Thoracic aorta (tissue), 2 donors: ENCODE measurements at places on chromosomes 16 and 17. TPM values are rescaled to one million over a fixed set of nuclear protein-coding genes. Genes with fewer than 3 reads are reported as not detected.

The GRAP gene
- total RNA-seq: 1.6 TPM

DNA sequence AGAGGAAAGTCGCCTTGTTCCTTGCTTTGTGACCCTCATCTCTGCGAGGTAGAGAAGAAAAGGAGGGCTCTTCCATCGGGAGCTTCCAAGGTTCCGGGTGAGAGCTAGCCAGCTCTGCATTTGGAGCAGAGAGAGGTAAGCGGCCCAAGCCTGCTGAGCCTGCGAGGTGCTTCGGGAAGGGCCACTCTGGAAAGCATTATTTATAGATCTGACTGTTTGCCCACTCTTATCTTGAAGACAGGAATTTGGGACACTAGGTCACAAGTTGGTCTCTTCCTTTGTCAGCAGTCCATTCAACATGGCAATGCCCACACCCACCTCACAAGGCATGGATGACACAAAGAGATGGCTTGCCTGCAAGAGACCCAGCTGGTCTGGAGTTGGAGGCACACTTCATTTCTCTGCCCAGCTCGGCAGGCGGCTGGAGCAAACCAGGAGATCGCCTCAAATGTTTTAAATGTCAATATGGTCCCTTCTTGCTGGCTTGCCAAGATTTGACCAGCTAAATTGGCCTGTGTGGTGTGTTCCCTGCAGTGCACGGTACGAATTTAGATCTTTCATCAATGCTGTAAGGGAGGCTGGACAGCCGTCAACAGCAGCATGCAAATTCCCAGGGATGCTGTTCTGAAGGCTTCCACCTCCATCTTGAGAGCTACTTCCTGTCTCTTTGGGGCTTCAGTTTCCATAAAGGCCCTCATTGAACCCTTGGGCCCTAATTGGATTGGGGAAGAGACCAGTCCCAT is 19.5 kb downstream of the CBX4 start:
- DNase-seq: no peak

- peak; percentile 39 for DNase-seq
Measured at GRCh38 chr16:24609740-24610415, 70.5 kb downstream of the RBBP6 start.

DNA sequence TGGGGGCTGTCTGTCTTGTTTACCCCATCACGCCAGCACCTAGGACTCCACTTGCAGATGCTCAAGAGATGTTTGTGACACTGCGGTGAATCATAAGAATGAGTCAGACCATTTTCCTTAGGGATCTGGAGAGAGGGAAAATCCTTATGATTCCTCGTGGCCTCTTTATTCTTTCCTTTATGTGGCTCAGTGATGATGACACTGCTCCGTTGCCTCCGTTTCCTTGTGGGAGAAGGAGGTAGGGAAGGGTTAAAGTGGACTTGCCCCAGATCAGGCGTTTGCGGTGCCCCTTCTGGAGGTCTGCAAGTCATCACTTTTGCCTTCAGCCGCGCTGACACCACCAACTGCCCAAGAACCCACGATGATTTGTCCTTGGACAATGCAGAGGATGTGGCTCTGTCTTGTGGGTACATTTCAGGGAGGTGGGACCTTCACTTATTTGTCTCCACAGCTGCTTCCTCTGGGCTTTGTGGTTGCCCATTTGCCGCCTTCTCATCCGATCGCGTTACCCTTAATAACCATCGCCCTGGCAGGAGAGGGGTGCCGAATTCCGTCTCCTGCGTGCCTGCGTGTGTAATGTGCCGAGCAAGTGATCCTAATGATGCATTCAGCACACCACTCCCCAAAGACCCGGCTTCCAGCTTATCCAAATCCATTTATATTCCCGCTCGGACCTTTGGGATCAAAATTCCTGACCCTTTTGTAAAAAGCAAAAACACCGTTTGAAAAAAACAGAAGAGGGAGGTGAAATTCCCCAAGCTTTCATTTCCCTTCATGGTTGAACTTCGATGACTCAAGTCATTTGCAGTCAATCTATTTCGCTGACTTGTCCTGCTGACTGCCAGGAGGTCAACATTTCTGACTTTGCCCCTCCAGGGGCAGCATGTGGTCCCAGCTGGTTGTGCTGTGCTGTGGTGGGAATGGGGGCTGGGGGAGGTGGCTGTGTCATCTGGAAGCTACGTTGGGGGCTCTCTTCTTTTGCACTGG is 87.2 kb upstream of the IRX3 start:
- DNase-seq: no peak

DNA sequence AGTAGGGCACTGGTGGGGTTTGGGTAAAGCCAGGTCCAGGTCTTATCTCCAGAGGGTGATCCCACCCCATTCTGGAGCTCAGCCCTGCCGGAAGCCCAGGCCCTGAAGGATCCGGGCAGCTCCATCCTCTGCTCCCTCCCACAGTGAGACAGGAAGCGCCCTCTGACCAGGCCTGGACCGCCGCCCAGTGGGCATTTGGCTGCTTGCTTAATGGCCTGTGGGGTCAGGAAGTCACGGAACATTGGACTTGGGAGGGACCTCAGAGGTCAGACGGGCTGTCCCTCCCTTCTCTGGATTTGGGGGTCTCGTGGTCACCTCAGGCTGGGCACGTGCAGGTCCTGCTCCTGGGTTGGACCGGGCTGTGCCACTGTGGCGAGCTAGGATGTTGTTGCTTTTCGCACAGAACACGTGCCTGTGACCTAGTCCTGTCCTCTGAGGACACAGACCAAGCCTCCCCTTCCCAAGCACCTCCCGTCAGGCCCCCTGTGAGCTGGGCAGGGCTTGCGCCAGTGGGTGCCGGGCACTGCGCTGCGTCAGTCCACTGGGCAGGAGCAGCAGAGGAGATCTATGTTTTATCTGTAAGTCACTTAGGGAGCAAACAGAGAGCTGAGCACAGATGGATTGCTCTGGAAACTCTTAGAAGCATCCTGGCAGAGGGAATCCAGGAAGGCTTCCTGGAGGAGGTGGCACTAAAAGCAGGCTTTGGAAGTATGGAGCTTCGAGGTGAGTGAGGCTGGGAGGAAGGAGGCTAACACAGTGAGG is 49.4 kb upstream of the GSE1 start:
- DNase-seq: no peak

The PRSS21 gene
- not detected for total RNA-seq
